ENCODE measurements at places on chromosomes 7 and 10.

DNA sequence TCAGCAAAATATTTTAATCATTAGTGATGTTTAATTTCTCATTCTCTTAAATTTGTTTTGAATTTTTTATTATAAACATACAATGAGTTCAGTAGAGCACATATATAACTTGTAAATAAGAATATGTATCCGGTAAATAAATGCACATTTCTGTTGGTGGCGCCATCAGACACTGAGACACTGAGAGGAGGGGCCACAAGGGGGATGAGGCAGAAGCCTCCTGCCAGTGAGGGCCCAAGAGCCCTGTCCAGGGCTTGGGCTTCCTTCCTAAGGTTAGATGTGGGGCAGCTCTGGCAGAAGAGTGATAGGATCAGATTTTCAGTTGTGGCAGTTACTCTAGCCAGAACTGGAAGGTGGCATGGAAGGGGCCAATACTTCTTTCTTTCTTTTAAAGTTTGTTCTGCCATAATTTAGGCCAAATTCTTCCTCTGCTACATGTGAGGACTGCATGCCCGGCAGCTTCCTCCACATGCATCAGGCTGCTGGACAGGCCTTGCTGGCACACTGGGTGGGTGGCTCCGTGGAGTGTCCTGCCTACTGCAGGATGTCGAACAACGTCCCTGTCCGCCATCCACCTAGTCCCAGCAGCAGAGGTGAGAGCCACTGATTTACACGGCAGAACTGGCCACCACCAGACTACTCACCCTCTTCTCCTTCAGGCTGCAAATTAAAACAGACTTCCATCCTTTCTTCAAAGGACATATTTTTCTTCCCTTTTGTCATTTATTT lies 13.2 kb downstream of the PTPRN2 start:
- DNase-seq: no peak

GRCh38 chr10:18710201-18710653 lies 51.0 kb downstream of the ARL5B start:
- DNase-seq: no peak

GRCh38 chr7:91228927-91229558 lies 35.2 kb upstream of the FZD1 start:
- DNase-seq: no peak

DNA sequence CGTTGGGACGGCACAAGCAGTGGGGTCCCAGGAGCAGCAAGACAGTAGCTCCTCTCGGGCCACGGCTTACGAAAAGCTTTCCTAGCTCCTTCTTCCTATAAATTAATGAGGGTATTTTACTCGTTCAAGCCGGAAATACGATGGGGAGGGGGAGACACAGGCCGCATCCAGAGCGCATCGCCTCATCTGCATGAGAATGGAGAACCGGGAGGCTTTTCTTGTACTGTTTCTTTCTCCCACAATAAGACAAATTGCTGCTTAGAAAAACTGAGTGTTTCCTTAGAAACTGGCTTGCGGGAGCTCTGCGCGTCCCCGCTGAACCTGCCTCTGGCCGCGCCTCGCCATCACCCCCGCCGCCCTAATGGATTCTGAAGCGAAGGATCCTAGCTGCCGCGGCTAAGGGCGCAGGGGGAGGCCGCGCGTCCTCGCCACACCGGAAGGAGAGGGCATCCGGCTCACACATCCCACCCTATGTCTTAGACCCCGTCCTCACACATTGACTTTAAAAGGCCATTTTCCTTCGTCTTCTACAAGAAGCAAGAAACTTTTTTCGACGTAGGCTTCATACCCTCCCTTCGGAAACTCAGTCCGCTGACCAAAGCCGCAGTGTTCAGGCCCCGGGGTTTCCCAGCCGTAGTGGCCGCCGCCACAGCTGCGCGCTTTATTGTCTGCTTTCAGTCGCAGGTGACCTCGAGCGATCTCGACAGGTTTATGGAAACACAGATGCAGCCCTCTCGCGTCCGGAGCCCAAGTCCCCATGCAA lies 8.8 kb downstream of the NXPH1 start:
- no peak for DNase-seq

DNA sequence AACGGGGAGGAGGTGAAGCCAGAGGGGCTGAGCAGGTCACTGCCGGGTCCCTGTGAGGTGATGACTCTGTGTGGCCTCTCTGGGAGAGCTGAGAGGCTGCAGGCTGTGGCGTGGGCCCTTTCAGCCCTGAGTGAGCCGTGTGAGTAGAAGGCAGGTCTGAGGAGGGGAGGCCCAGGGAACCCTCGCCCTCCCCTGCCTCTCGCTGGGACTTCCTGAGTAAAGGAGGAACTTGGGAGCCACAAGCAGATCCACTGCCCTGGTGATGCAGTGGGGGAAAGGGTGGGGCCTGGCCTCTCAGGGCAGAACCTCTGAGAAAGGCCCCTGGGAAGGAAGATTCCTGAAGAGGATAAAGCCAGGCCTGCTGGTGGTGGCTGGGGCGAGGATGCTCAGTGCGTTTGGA lies 22.8 kb downstream of the EEPD1 start:
- DNase-seq: no peak

- no peak for DNase-seq
Observed at GRCh38 chr7:359766-360361, 69.9 kb downstream of the FOXL3 start.

DNA sequence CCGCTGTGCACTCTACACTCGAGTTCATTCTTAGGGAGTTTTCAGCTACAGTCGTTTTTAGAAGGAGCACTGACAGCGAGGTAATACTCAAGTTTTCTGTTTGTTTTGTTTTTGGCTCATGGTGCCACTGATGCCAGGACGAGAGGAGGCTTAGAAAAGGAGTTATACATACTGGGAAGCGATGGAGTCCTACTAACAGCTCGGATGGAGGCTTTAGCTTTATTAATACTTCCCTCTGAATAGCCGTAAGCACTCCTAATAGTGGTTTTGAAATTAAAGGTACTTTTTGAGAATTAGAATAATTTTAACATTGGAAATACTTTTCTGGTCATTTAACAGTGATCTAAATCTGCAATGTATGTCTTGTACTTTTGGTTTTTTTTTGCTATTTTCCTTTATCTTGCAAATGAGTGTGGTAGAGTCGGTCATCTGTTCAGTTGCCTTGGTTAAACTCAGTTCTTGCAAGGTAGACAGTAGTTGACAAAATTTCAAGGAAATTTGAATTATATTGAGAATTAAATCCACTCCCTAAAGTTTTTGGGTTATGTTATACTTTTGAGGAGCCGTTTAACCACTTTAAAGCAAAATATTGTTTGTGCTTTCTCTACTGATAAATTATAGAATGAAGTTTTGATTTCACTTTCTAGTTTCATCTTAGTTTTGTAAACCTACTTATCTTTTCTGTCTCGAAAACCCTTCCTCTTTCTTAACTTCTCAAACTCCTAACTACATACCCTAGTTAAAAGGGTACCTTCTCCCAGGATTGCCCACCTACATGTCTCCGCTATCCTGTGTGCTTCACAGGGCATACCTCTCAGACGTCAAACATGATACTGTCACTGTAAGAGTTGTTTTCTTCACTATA lies 1.5 kb downstream of the HBP1 start:
- no peak for DNase-seq

DNA sequence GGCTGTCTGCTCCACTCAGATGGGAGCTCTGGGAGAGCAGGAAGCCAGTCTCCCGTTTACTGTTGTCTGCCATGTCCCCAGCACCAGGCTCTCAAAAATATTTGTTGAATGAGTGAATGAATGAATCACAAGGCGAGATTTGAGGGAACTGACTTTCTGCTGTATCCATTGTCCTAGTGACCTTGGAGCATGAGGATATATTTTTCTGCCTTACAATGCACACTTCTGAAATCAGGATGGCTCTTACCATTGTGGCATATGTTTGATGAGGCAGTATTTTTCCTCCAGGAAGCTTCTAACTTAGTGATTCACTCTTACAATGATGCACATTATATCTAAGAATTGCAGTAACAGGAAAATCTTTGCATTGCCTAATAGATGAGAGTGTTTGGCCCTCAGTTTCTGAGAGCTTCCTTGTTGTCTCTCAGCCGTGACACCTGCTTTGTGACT lies 136.4 kb downstream of the RPS24 start:
- no peak for DNase-seq

DNA sequence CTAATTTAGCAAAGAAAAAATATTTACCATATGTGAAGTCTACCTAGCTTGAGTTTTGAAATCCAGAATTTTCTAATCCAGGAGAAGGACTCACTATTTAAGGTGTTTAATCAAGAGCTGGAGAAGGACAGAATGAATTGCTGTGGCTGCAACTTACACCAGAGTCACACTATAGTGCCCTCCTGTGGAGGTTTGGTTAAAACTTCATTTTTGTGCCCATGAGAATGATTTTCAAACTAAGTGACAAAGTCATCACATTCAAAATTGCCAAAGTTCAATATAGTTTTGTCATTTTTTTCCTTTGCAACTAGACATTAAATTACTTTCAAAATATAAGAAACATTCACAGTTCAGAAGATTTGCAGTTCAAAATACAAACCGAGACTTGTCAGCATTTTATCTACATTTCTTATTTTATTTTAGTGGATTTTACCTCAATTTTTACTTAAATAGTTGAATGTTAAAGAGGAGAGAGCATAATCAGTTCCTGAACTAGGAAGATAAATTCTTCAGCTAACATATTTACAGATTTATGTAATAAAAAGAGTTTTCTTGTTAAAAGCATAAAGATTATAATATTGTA lies 70.7 kb downstream of the CABCOCO1 start:
- DNase-seq: no peak

DNA sequence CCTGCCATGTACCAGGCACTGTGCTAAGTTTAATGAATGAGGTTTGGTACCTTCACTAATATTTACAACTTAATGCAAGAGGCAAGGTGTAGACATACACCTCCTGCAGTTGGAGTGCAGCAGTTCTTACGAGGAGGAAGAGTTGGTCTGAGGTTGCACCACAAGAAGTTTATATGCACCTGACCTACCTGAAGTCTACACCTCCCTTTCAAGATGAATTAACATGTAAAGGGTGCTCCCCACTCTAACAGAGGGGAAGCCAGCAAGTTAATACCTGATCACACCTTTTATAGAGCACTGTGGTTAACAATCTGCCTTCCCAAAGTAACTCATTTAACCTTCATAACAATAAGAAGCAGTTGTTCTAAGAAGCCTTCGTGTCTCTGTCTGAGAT lies 120.0 kb downstream of the LYZL1 start:
- DNase-seq: no peak

Data from stimulated activated CD4-positive, alpha-beta T cell treated with anti-CD3 and anti-CD28 coated beads, Interleukin-2, amount 100 ng/mL, for 4 hours (primary cell).